ENCODE measurements at places on chromosomes 7 and 10.

DNA sequence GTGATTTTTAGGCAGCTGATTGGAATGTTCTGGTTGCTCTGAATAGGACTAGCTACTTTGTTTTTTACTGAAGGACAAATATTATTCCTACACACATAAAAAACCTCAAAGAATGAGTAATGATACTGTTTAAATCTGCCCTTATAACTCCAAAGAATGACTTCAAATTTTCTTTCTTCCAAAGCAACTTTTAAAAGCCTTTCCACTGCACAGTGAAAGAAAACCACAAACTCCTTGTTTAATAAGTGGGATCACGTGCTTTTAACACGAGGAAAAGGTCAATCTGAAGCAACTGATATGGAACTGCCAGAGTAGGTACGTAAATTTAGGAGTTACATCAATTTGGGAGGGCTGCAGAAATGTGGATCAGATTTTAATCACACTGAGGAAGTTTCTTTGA, 8.0 kb upstream of the PRKCQ start:
- no peak for DNase-seq

GRCh38 chr10:283140-283479, 147.9 kb downstream of the ZMYND11 start:
- DNase-seq, result no peak

DNA sequence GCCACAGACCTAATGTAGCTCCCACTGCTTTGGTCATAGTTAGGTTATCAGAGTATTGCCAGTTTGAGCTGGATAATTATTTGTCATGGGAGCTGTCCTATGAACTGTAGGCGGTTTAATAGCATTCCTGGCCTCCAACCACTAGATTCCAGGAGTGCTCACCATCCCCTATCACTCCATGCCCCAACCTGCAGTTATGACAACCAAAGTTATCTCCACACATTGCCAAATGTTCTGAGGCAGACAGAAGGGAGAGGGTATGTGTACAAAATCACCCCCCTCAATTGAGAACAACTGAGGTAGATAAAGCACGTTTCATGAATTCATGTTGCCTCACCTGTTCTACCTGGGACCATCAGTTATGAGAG, 119.0 kb upstream of the CACUL1 start:
- DNase-seq, result no peak

DNA sequence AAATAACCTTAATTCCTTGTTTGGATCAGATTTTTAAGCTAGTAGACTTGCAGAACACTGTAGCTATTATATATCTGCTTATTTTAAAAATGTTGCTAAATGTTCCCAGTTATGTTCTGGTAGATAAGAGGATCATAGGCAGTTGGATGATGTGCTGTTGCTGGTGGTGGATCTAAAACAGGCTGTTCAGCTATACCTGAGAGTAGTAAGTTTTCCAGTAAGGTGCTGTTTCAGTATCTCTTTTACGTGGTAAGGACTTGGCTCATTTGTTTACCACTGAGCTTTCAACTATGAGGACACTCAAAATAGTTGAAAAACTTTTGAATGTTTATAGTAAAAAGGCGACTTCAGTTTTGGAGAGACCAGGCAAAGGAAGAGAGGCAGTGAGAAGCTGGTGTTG, 180.9 kb downstream of the CDK14 start:
- no peak for DNase-seq

- DNase-seq, result peak; percentile 26
Observed at GRCh38 chr7:47873762-47874161, 74.5 kb downstream of the PKD1L1 start.

All from NCI-H2171 treated with DMSO at 0.1 percent for 48 hours (cell line).